ENCODE measurements at places on chromosomes 5 and 9.

DNA sequence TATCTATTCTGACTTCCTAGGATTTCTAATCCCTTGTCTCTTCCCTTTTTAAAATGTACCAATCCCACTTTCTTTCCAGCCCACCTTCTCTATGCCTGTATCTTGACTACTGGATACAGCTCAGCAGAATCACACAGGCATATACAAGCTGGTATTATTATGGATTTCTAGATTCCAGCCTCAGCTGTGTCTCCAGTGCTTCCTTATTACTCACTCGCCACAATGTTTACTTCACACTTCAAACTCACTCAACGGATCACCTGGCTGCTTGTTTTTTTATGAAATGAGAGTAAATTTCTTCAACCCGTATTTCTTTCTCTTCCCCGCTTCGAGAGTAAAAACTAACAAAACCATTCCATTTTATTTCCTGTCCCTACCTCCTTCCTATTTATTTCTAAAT is 38.8 kb downstream of the CWC27 start:
- DNase-seq = no peak

DNA sequence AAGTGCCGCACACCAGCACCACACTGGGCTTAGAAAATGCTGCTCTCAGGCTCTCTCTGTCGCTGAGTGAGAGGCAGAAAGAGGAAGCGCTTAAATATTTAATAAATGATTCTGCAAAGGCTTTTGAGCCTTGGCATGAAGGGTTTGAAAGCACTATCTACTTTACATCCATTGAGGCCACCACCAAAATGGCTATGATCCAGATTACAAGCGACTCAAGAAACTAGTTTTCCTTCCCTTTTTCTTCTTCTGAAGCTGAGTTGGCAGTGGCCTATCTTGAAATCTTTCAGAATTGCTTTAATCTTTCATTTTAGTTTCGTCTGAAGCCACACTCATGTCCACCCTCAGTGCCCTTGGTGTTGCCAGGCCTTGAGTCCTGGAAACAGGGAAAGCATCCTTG is 59.5 kb downstream of the EBF1 start:
- DNase-seq = no peak

DNA sequence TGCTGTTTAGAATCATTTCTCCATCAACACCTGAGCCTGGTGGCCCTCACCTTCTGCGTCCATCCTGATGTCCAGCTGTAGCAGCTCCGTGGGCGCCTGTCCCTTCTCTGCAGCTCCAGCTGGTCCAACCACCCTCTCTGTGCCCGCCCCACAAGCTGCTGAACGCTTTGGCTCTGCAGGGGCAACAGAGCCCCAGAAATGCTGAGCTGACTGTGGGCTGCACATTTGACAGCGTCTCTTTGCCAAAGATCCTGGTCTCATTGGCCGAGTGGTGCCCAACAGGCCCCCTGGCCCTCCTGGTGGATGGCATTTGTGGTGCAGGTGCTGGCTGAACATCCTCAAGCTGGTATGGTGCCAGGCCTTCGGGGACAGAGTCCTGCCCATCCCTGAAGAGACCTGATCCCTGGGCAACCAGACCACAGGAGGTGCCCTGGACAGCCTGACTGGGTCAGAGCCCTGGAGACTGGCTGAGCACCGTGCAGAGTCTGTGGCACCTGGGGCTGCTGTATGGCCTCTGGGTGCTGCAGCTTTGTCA is 25.3 kb upstream of the CEP72 start:
- DNase-seq = no peak

DNA sequence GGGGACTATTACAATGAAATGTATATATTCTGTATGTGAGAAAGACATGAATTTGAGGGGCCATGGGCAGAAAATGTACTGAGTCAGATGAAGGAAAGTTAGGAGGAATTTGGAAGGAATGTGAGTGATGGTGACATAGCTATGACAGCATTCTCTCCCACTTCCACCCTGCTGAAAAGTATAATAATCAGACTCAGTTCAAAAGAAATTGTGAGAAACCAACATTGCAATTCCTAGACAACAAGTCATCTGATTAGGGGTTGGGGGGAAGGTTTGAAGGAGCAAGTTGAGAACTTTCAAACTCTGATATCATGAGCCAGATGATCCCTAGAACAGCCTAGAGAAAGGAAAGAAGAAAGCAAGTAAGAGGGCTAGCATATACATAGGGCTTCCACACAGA is 370.6 kb downstream of the DMRTA1 start:
- DNase-seq = no peak

DNA sequence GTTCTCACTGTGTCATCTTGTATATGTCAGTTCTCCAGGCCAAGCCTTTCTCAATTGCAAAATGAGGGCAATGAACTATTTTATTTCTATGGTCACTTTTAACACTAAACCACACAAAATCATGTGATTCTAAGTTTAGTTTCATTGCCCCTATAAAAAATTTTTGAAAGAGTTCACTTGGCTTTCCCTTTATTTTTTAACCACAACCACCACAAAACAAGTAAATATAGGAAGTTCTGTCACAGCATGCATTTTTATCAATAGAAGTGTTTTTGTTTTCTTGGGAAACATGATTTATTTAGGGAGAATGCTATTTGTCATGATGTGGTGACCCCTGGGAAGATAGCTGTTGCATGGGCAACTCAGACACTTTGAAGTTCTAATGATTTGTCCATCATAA is 169.1 kb downstream of the CSNK1G3 start:
- DNase-seq = no peak

- no peak for DNase-seq
These were observed 334.0 kb upstream of the PUM3 start for GRCh38 chr9:3177936-3178335.

- no peak for DNase-seq
These were observed 11.0 kb upstream of the CCDC171 start for GRCh38 chr9:15541872-15542271.

- no peak for DNase-seq
These were observed 2.2 kb downstream of the LHX3 start for GRCh38 chr9:136202454-136203407.

- DNase-seq = no peak
These were observed 1.0 kb upstream of the NIM1K start for GRCh38 chr5:43190755-43191603.

DNA sequence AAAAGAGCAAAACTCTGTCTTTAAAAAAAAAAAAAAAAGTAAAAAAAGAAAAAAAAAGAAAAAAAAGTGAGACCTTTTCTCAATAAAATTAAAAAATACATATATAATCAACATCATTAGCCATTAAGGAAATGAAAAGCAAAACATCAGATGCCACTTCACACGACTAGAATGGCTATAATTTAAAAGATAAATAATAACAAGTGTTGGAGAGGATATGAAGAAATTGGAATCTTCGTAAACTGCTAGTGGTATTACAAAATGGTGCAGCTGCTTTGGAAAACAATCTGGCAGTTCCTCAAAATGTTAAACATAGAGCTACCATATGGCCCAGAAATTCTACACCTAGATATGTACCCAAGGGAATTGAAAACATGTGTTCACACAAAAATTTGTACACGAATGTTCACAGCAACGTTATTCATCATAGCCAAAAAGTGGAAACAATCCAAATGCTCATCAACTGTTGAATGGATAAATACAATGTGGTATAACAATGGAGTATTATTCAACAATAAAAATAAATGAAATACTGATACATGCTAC is 45.3 kb upstream of the SIL1 start:
- no peak for DNase-seq

- no peak for DNase-seq
These were observed 34.6 kb downstream of the ZSWIM6 start for GRCh38 chr5:61366497-61367240.

DNA sequence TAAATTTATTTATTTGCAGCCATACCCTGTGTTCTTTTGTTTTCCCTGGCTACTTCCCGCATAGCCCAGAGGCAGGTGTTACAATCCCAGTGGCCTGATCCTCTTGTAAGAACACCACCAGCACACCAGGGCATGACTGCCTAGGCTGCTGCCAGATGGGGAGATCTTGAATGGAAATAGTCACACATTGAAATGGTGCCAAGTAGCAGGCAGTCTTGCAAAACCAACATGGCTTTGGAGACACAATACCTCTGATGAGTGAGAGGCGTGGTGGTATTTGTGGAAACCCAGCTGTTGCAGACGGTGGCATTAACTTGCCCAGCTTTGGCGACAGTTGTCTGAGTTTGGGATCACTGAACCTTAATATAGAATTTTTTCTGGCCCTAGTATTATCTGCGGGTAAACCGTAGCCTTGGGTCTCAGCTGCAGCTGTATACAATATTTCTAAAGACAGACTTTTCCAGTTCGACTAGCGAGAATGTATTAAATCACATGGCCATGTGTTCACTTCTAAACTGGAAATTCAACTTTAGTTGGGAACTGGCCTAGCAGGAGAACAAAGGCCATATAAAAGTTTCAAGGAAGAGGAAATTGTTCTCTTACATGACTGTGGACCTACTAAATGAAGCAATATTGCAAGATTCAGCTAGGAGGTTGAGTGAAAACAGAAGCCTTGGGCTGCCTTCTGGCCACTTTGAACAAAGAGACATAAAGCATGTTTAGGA is 277.0 kb downstream of the SMARCA2 start:
- DNase-seq = no peak

GRCh38 chr5:61132559-61132958 is 29.7 kb downstream of the SMIM15 start:
- no peak for DNase-seq

DNA sequence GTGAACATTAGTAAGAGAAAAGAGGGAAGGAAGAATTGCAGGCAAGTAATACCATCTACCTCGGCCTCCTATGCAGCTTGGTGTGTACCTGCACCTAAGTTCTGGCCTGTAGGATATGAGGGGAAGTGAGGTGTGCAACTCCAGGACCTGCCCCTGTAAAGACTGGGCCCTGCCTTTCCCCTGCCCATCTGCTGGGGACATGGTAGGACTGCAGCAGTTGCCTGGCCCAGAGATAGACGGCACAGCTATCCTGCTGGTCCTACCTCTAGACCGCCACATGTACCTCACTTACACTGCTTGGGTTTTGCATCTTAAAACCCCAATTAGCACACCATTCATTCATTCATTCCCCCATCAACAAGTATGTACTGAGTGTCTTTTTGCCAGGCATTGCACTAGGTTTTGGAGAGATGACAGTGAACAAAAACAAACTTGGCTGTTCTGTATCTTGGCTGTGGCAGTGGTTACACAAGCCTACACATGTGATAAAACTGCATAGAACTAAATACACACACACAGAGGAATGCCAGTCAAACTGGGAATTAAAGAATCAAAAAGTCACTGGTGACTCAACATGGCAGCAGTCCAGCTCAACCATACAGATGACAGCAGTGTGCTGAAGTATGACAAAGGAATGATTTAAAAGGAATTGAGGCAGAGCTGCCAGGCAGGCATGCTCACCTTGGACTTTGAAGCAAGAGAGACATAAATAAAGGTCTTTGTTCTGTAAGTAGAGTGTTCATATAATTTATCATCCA is 23.3 kb upstream of the MGAT1 start:
- no peak for DNase-seq

DNA sequence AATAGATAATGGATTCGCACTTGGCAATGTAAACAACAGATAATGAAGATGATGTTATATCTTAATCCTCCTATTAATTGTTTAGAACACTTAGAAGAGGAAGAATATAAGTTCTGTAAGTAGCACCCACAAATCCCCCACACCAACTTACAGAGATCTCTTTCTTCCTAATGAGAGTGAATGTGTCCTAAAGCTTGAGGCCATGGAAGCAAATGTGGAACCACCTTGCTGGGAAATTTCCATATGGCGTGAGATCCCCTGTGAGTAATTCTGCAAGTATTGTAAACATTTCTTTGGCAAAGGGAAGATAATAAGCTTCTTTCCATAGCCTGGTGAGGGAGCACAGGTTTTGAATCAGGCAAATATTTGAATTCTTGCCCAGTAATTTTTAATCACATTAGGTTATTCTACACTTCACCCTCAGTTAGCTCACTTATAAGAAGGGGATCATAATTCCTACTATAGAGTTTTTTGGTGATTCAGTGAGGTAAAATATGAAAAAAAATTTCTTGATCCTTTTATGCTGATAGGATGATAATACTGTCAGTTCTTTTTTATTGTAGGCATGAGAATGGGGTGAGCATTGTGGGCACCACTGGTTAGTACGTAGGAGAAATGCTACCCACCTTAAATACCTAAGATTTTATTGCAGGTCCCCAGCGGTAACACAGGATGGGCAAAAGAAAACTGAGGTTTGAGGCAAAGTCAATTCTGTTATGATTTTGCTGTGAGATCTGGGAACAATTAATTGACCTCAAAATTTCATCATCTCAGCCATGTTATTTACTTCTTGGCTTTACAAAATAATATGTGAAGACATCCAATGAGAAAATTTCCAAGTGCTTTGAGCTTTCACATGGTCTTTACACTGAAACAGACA is 574.8 kb downstream of the PSAT1 start:
- no peak for DNase-seq

DNA sequence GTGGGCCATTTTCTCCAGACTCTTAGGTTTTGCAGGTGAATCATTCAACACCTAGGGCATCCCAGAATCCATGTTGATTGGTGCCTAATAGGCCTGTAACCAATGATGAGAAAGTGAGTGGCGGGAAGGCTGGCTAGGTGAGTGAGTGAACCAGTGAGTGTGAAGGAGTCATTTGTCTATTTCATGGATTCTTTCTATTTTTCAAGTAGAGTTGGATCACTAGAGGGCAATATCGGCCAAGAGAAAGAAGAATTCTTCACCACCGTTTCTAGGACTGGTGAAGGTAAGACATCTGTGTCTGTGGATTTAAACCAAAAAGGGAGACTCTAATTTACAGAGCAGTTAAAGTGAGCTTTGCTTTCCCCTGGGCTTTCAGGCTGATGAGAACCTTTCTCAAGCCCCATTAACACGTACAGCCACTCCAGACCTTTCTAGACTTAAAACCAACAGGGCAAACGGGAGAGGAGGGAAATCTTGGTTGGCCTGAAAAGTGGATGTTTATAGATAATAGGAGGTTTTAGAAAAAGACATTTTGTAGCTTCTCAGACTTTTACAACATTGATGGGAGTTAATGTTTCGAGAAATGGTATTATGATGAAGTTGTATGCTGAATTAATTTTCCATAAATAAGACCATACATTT is 114.3 kb upstream of the IL12B start:
- DNase-seq = peak; percentile 12

DNA sequence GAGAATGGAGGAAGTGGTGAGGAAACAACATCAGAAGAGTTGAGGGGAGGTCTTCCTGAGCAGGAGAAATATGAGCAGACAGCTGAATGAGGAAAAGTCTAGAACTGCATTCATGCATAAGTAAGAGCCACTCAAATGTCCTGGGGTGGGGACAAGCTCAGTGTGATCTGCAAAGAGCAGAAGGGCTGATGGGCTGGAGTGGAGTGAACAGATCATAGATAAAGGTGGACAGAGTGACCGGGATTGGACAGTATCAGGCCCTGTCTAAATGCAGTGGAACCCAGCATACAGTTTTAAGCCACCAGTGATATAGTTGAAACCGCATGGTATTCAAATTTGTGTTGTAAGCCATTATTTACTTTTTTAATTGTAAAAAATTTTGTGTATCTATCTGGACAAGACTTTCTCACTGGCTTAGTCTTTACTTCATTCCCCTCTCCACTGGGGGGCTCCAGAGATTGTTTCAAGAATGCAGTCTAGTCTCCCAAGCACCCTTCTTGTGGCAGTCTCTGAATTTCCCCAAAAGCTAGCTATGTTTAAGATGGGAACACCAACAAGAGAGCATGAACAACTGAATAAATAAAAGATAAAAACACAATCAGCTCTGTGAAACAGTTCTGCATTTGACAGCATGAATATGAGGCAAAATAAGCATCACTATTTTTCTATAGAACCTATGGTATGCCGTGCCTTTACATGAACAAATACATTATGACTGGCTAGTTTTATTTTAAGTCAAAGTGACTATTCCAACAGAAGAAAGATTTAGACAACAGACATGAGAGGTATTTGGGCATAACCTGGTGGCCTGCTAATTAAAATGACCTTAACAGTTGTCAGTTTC is 10.7 kb upstream of the STK32A start:
- peak; percentile 38 for DNase-seq

All from HuH-7 (cell line).